IMR-90 (cell line): ENCODE measurements at places on chromosomes 6 and 20. TPM values are rescaled to one million over a fixed set of nuclear protein-coding genes. Genes with fewer than 3 reads are reported as not detected.

The CTCFL gene
- total RNA-seq = not detected in 2 replicates

The MAN1A1 gene
- total RNA-seq = 5.9 and 11.4 TPM in 2 replicates

The SRSF12 gene
- total RNA-seq = 0.28 and 0.36 TPM in 2 replicates

The KCNQ5 gene
- 1.3 and 1.7 TPM in 2 replicates for total RNA-seq

The CST2 gene
- total RNA-seq = not detected in 2 replicates
